Cardiac muscle cell (in vitro differentiated cells and primary cell): ENCODE measurements at places on chromosomes 5 and 9. TPM values are rescaled to one million over a fixed set of nuclear protein-coding genes. Genes with fewer than 3 reads are reported as not detected.

DNA sequence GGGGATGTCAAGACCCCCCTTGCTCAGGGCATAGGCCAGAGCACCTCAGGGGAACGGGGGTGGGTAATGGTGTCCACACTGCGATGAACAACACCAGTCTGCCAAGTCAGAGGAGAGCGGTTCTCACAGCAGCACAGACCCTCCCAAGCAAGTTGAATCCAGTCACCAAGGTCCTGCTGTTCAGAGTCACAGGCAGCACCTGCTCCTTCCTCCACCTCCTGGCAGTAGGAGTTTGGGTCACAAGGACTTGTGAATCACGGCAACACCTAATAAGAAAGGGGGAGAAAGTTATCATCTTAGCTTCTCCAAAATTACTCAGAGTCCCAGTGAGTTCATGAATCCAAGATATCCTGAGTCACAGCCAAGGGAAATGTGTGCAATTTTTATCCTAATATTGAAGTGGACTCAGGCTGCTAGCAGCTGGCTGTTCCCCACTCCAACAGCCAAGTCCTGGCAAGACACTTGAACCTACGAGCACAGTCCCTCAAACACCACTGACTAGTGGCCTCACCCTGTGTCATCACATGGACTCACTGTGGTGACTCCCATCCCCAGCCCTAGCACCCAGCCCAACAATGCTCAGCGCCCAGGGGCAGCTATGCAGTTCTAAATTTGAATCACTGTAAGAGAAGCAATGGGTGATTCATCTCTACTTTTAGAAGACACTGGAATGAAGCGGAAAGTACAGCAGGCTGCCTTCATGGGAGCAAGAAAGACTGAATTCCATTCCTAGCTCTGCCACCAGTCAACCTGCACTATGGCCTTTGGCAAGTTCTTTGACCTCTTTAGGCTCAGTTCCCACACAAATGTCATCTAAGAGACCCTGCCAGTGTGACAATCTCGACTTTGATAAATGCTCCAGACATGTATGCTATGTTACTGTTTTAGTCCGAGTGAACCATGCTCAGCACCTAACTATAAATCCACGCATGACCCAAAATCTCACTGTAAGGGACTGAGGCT is 113.7 kb downstream of the KLHL3 start:
- DNase-seq: no peak

DNA sequence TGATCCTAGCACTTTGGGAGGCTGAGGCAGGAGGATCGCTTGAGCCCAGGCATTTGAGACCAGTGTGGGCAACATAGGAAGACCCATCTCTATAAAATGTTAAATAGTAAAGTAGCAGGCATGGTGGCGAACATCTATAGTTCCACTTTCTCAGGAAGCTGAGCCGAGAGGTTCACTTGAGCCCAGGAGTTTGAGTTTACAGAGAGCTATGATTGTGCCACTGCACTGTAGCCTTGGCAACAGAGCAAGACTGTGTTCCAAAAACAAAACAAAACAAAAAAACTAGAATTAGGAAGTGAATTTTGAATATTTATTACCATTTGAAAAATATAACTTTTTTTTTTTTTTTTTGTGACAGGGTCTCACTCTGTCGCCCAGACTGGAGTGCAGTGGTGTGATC is 26.8 kb upstream of the PAX5 start:
- no peak for DNase-seq

DNA sequence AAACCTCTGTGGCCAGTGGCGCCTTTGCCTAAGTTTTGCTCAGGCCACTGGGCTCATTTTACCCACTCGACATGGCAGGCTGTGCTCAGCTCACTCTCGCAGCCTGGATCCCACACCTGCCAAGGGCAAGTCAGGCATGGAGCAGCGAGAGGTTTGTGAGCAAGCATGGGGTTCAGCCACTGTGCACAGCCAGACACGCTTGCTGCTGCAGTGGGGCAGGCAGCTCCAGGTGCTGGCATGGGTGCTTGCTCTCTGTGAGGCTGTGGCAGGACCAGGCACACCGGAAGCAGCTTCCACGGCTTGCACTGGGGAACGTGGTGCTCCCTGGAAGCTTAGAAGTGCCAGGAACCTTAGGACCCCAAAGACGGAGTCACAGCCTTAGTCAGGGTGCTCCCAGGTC is 470.1 kb downstream of the CDH9 start:
- no peak for DNase-seq

DNA sequence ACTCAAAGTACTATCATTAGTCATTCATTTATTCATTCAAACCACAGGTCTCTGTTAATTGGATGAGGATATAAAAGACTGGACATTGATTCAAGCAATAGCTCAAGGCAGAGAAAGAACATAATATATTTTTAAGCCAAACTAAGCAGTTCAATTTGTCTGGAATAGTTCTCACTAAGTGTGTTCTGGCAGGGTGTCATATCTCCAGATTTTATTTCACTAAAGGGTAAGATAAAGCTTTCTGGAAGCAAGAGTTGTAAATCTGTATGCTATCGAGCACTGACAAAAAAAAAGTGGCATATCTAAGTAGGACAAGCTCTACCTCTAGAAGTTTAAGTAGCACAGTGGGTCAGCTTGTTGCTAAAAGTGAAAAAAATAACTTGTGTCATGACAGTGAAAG is 375.6 kb downstream of the TUSC1 start:
- DNase-seq: no peak

- no peak for DNase-seq
Observed at GRCh38 chr9:19946441-19947109, 157.7 kb upstream of the SLC24A2 start.

- peak; percentile 62 for DNase-seq
Observed at GRCh38 chr9:6680797-6681146, 35.2 kb upstream of the GLDC start.

DNA sequence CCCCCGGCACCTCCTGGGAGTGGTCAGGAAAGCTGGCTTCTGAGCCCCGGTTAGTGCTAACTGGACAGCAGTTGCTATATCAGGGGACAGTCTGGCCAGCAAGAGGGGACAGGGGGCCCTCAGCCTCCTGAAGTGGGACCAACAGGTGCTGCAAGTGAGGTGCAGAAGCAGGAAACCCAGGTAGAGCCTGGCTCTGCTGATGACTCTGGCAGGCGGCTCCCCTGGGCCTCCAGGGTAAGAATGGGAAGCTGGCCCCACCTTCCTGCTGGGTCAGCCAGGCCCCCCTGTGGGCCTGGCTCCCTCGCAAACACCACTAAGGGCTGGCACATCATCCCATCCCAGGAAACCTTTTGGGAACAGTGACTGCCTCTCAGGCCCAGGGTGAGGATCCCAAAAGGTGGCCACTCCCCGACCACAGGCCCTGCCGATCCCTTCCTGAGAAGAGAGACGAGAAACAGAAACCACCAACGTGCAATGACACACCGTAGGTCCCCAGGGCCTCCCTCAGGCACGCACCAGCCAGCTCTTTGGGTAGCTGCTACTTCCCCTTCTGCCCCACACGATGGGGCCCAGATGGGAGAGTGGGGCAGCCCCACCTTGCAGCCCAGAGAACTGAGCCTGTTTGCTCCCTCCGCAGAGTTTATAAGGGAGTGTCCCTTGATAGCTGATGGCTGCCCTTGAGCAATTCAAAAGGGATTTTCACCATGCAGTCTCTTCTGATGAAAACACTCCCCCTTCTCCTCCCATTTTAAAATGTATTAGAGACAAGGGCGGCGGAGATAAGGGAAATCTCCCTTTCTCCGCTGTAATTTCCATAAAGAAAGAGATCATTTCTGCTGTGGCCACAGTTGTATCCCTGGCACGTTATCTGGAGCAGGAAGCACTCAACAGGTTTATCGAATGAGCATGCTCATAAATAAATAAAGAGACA is 76.8 kb downstream of the STK10 start:
- DNase-seq: no peak

- DNase-seq: no peak
Observed at GRCh38 chr5:14252793-14253192, 109.7 kb downstream of the TRIO start.

GRCh38 chr9:33374190-33374589 is 28.2 kb downstream of the AQP7 start:
- no peak for DNase-seq

DNA sequence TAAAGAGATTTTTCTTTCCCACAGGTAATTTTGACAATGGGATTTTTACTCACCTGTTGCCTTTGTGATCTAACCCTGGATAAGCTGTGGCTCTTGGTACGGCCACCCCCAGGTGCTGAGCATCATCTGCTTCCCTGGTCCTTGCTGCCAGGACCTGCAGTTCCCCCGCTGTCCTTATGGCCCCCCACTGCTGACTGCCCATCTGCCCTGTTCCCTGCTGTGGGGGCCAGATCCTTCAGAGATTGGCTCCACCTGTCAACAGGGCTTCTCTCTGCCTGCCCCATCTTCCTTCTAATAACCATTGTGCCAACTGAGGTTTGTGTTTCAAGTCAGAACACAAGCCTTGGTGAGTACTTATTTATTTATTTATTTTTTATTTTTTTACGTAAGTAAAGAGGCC is 183.3 kb downstream of the MAPKAP1 start:
- no peak for DNase-seq

- DNase-seq: no peak
Observed at GRCh38 chr5:109788596-109788995, 98.9 kb downstream of the MAN2A1 start.

- no peak for DNase-seq
Observed at GRCh38 chr9:131707733-131708157, 32.1 kb downstream of the RAPGEF1 start.

- DNase-seq: no peak
Observed at GRCh38 chr5:42718591-42718990, 38.0 kb upstream of the CCDC152 start.

DNA sequence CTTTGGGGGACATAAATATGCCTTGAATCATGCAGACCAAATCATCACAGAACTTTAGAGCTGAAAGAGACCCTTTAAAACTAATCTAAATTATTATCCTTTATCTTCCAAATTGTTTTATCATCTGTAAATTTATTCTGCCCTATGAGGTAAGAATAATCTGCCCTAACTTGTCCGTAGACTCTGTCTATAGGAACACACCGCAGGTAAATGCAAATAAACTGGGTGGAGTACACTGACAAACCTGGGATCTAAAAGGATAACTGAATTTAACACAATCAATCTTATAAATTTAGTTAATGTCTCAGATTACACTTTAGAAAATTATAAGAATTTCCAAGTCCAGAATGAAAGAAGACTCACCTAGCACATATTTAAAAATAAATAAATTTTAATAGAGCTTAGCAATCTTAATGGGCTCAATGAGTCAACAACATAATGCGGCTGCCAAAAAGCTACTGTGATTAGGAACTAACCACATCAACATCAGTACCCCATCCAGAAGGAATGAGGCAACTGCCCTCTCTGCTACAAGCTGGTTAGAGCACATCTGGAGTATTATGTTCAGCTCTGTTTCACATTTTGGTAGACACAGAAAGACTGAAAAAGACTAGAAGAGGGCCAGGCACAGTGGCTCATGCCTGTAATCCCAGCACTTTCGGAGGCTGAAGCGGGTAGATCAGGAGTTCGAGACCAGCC is 5.6 kb downstream of the MEGF9 start:
- DNase-seq: no peak

GRCh38 chr5:90554358-90555006 is 4.1 kb upstream of the ADGRV1 start:
- no peak for DNase-seq

GRCh38 chr5:80348171-80348570 is 28.4 kb downstream of the SPZ1 start:
- no peak for DNase-seq

DNA sequence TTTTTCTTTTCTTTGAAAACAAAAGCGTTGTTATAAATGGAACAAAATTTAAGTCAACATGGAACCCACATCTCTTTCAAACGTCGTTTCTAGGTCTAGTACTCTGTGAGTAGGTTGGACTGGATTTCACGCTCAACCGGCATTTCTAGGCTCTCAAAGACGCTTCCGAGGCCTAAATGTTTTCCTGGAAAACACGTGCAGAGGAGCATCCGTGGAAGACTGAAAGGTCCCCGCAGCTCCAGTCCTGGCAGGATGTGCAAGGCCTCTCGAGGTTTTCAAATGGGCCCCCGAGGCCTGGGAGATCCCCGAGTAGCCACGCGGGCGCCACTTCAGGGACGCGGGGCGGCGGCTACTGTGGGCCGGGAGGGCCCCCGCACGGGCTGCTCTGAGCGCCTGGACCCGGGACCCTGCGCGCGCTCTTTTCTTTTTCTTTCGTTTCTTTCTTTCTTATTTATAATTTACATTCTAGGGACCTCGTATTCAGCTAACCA is 4.2 kb upstream of the IRX2 start:
- peak; percentile 30 for DNase-seq

- DNase-seq: no peak
Observed at GRCh38 chr5:173455599-173455957, 127.4 kb upstream of the STC2 start.

DNA sequence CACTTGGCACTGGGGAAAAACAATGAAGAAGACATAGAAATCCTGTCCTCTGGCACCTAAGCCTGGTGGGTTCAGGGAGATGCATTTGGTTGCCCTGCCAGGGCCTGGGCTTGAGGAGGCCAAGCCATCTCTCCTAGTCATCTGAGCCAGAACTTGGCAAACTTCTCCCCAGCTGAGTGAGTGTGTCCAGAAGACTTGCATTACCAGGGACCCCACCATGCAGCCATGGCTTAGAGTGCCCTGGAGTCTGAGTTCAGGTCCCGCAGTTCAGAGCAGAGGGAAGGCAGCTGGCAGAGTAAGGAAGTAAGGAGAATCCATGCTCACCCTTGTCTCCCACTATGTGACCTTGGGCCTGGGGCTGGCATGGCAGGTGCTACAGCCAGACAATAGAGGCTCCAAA is 37.4 kb upstream of the FCN1 start:
- DNase-seq: no peak

DNA sequence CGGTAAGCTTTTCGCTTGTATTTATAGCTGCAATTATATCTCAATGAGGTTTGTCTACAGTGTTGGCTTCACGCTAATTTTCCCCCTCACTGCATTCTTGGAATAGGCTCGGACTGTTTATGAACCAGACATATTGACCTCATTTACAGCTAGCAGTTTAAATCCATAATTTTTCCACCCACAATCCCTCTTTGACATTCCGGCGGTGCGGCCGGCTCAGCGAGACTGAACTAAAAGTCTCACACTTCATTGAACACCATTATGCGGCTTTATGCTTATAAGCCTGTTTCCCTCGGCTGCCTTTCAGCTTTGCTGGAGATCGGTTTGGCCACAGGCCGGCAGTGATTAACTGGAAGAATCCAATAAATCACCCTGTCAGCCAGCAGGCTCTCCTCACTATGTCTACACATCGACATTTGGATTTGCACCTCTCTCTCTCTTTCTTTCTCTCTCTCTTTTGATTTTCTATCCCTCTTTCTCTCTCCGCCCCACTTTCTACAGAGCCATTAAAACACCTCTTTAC is 315.0 kb upstream of the TLE4 start:
- DNase-seq: no peak

The ANKDD1B gene
- 0.09 TPM in 1 of 2 replicates, not detected in the other for total RNA-seq

The DNAJC21 gene
- 18.7 and 49.4 TPM in 2 replicates for total RNA-seq

The GPR150 gene
- 0.07 and 0.57 TPM in 2 replicates for total RNA-seq

The C5orf52 gene
- not detected in 2 replicates for total RNA-seq

The CRB2 gene
- 46.3 and 91.7 TPM in 2 replicates for total RNA-seq

The WWC1 gene
- total RNA-seq: 8.6 and 9.7 TPM in 2 replicates

The ALAD gene
- total RNA-seq: 16.6 and 19.1 TPM in 2 replicates

The FCHSD1 gene
- 9.8 and 24.9 TPM in 2 replicates for total RNA-seq
